Left ventricle myocardium superior (tissue), 1 donor: ENCODE measurements at places on chromosomes 12 and 14. TPM values are rescaled to one million over a fixed set of nuclear protein-coding genes. Genes with fewer than 3 reads are reported as not detected.

Gene TAS2R7
- total RNA-seq = not detected

Gene IQSEC3
- total RNA-seq = 1.3 TPM

Gene TMEM233
- 0.25 TPM for total RNA-seq

Gene HOXC6
- total RNA-seq = 0.15 TPM

Gene OSGEP
- total RNA-seq = 15.3 TPM

Gene CTSG
- total RNA-seq = 1.4 TPM

Gene STAC3
- total RNA-seq = 1.4 TPM

Gene KRT8
- 100 TPM for total RNA-seq

Gene GLTP
- total RNA-seq = 19.8 TPM

Gene ERP27
- 0.25 TPM for total RNA-seq

Gene ASIC1
- total RNA-seq = 0.99 TPM

Gene DICER1
- total RNA-seq = 23.2 TPM
